Fibroblast of mammary gland (primary cell): ENCODE measurements at places on chromosomes 2 and 18.

- DNase-seq, result no peak
Measured at GRCh38 chr2:86297382-86298147, 39.9 kb downstream of the REEP1 start.

DNA sequence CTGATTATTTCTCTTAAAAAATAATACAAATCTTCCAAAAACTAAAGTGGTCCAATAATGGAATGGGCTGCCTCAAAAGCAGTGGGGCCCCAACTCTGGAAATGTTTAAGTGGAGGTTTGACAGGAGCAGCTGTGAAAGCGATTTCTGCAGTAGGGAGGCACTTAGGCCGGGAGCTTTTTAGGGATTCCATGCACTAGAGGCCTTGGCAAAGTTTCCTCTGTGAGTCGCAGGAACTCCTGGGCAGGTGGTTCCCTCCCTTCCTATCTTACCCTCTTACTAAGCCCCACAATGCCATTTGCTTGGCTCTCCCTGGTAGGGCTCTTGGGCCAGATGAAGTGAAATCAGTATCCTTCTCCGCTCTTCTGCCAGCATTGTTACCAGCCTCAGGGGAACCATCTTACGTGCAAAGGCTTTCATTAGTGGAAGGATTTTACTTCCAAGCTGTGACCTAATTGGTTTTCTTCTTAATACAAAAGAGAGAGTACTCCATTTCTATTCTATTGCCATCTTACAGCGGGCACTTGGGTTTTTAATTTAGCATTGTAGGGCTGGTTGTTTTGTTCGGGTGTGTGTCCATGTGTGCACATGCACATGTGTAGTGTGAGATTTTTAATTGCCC is 34.3 kb upstream of the C18orf32 start:
- DNase-seq, result peak; percentile 2

DNA sequence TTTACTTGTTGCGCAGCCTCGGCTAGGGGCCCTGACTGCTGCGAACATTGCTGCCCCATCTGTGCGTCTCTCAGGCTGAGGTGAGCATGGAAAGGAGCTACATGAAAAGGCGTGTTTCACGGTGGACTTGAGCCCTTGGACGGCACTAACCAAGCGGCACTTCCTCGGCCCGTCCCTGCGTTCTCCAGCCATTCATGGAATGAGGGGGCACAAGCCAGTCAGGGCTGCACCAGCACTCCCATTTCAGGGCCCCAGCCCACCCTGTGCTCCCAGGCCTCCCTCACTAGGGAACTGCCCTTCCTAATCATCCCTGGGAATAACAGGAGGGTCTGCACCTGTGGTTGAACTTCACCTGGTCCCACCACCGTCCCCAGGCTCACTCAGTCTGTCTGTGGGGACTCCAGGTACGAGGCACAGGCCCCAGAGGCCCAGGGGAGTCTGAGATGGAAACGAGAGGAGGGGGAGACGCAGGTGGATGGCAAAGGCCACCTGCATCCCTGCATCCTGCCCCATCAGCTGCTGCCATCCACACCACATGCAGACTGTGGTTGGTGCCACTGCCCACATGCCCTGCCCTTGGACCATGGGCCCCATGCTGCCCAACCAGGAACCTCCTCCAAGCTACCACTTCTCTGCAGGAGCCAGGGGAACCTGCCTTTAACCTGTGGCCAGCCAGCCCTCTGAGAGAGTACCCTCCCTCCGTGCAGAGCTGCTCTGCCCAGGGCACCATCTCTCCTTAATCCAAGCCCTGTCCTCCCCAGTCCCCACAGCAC is 99.7 kb downstream of the EIPR1 start:
- no peak for DNase-seq

DNA sequence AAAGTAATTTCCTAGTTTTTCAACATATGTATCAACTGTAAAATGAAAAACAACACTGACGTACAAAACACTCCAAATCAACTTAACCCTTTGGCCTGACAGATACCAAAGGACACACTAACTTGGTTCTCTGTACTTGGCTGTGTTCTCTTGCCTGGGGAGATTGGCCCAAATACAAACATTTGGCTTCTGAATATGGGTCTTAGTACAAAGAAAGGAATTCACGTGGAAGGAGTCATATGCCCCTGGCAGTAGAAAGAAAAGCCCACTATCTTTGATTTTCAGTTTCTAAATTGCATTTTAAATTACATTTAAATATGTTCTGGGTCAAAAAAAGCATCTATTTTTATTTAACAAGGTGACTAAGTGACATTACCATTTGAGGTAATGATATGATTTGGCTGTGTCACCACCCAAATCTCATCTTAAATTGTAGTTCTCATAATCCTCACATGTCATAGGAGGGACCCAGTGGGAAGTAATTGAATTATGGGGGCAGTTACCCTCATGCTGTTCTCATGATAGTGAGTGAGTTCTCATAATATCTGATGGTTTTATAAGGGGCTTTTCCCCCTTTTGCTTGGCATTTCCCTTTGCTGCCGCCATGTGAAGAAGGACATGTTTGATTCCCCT is 153.6 kb upstream of the CCDC195 start:
- DNase-seq, result peak; percentile 96

DNA sequence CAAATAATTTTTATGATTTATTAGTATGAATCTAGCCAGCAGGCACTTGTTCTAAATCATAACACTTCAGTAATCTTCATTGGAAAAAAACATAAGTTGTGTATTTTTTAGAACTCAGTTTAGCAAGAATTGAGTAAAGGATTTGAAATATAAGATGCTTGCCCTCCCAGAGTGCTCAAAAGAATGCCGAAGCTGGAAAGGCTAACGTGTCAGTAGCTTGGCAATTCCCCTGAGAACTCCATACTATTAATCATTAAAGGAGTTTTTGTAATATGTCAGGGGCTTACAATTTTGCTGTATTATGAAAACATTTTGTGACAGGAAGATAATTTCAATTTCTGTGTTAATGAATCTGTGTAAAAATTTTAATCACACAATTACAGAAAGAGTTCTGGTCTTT is 122.7 kb downstream of the GULP1 start:
- DNase-seq, result peak; percentile 71

DNA sequence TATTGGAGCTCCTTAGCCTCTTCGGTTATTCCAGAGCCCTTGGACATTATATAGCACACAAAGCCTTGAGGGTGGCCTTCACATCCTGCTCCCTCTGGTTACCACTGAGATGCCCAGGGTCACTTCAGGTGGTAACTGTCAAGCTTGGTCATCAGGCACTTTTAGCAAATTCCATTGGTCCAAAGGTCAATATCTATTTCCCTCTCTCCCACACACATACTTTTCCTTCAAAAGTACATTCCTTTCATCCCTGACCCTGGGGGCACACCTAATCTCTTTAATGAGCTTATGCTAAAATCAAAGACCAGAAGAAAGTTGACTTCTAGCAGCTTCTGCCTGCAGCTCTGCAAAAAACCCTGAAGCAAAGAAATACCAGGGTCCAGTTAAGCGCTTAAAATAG is 172.0 kb upstream of the NRP2 start:
- no peak for DNase-seq

GRCh38 chr2:104091894-104092293 is 762.0 kb upstream of the POU3F3 start:
- DNase-seq, result no peak

DNA sequence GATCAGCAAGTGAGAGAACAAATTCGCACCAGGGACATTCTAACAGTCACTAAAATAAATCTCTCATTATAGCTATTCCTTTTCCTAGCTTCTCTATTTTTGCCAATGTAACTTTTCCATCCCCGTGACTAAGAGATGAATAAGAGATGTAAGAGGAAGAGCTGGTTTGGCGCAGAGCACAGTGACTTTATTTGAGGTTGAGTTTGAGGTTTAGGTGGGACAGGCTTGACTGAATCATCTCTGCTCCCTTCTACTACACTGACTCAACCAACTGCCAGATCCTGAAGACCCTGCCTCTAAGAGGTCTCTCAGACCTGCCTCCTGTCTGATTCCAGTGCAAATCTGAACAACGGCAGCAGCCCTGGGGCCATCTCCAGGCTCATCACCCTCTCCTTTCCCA is 28.0 kb downstream of the RFX8 start:
- peak; percentile 98 for DNase-seq

DNA sequence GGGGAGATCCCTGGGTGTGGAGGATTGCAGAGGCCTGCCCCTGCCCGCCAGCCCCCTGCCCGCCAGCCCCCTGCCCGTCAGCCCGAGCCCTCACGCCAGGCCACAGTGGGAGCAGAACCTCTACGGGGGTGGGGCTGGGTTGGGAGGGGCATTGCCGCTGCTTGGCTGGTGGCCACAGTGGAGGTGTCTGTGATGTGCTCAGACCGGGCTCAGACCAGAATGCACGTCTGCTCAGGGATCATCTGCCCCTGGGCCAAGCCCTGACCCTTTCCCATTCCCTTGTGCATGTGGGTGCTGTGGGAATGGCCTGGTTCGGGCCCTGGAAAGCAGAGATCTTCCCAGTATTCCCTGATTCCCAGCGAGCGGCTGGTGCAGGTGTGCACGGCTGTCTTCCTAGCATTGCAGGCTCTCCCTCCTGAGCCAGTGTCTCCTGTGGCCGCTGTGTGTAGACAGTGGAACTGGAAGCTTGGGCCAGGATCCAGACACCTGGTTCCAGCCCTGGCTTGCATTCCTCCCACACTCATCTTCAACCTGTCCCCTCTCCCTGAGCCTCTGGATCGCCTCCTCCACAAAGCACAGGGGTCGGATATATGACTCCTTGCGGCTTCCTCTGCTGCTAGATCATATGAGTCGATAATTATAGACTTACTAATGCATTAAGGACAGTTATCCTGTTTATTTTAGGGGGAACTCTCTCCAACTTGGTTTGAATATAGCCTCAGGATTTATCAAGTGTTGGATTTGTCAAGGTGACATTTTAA is 161.6 kb downstream of the LDLRAD4 start:
- no peak for DNase-seq

GRCh38 chr2:143754742-143755141 is 625.5 kb downstream of the ARHGAP15 start:
- no peak for DNase-seq

GRCh38 chr2:28394331-28394877 is 1.7 kb downstream of the FOSL2 start:
- DNase-seq, result peak; percentile 47
